ENCODE measurements at places on chromosomes 12 and 14.

- DNase-seq = no peak
Observed at GRCh38 chr14:71913342-71913741, 18.9 kb upstream of the RGS6 start.

DNA sequence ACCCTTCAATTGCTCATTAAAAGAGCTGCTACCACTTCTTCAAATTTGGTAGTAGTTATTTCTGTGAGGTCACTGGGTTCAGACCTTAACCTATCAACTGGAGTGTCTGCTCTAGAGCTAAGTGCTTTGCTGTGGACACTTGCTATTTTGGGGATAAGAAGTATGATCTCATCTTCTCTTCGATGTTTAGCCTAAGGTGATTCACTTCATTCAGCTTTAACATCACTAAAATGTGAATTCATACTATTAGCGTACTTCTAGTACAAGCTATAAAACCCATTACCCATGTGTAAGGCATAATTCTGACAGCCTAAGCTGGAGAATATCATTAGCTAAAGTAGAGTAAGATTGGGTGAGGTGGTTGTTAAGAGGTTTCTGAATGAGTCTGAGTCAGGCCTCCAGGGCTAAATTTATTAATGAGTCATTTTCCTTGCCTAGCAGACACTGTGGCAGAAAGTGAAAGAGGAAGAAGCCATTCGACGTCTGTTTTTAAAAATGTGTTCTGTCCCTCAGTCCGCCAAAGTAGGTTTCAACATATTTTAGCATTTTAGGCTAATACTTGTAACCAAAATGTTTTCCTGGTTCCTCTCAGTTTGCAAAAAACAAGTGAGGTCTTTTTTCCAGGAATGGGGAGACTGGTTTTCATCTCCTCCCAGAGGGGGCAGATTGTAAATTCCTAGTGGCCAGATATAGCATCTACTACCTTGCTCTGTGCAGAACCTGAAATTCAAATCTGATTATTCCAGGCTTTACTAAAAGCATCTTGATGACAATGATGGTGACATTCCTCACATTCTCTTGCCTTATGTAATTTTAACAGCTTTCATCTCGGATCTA, 103.6 kb downstream of the SSPN start:
- no peak for DNase-seq

- no peak for DNase-seq
Observed at GRCh38 chr14:68041876-68042354, 222.3 kb downstream of the RAD51B start.

DNA sequence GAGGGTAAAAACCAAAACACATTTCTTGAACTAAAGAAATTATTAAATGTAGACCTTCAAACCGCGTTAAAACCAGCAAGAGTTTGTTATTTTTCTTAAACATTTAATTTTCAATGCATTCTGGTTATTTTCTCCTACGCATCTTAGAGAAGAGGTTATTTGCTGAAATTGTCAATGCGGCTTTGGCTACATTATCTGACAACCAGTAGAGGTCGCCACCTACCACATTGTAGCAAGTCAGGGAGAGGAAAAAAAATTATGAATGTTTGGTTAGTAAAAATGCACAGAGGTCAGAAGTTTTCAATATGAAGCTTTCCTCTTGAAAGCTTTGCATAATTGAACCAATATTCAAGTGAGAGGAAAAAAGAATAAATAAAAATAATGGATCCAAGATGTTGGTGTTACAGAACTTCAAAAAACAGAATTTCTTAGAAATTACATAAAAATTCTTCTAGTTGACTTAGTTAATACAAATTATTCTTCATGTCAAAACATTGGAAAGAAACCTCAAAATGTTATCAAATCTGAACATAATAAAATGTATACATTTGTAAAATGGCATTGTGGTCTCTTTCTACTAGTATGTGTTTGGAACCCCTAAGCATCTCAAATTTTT, 159.4 kb upstream of the TMTC2 start:
- no peak for DNase-seq

DNA sequence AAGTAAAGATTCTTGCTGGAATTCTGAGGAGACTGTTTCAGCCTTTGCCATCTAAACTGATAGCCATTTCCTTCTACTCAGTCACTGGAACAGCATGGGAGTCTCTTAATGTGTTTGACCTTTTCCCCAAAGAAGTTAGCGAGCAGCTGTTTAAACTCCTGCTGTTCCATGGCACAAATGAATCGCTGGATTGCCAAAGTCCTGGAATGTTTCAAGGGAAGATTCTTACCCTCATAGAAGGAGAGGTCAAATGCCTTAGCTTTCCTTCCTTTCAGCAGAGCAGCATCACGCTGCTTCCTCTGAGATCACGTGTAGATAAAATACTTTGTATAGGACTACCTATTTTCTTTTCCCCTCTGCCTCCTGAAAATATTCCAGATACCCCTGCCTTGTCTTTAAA, 10.5 kb upstream of the NR2C1 start:
- DNase-seq = no peak

DNA sequence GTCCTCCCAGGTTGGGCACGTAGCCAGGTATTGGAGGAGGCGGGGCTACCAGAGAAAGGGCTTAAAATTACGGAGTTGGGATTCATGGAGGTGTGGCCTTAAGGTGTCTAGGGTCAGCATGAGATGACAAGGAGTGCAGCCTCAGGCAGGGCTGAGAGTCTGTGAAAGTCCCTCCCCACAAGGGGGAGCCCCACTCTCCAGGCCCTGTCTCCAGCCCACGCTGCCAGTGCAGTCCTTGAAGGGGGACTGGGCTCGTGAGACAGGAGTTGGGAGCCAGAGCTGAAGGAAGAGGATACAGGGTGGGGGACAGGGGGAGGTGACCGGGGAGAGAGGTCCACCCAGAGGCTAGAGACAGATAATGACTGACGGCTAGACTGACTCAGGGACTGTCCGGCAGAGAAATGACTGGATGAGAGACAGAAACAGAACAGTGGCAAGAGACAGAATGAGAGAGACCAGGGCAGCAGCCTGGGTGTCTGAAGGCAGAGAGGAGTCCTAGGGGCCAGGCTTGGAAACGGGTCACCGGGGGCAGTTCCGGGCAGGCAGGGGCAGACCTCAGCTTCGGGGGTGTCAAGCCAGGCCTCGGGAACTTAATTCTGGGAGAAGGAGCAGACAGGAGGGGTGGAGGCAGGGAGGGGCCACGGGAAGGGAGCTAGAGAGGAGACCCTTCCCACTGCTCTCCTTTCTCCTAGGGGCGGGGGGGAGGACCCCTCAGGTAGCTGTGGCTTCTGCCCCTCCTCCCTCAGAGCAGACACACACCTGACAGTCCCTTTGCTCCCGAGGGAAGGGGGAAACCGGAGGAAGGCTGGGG, 970 bp downstream of the CDH24 start:
- peak; percentile 67 for DNase-seq

DNA sequence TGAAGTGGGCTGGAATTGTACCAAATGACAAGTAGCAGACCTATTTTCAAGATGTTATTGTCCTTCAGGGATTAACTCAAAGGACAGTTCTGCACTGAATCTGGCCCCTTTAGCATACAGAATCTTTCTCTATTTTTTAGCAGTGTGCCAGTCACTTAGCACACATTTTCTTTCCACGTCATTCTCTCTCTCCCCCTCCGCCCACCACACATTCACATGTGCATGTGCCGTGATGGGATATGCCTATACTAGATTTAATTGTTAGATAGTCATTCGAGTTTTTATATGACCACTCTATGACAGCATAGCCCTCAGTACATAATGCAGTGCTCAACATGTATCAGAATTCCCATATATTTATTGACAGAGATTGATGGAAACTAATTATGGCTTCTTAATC, 129.1 kb downstream of the KCNC2 start:
- no peak for DNase-seq

GRCh38 chr14:96631621-96632362, 129.6 kb downstream of the PAPOLA start:
- no peak for DNase-seq

DNA sequence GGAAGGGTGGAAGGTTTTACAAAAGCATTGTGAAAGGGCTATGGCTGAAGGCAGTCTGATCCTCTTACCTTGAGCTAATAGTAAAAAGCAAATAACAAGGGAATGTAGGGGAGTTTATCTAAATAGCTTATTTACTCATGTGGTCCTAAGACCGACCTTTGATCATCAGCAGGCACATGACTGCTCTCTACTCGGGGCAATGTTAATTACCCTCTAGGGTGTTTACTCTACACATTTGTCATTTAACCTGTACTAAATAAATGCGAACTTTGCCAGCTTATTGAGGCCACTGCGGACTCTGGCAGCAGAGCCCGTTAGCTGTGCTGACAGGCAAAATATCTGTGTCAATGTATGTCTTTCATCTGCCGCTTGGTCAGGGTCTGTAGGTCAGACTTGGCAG, 768.3 kb upstream of the ATXN7L3B start:
- no peak for DNase-seq

DNA sequence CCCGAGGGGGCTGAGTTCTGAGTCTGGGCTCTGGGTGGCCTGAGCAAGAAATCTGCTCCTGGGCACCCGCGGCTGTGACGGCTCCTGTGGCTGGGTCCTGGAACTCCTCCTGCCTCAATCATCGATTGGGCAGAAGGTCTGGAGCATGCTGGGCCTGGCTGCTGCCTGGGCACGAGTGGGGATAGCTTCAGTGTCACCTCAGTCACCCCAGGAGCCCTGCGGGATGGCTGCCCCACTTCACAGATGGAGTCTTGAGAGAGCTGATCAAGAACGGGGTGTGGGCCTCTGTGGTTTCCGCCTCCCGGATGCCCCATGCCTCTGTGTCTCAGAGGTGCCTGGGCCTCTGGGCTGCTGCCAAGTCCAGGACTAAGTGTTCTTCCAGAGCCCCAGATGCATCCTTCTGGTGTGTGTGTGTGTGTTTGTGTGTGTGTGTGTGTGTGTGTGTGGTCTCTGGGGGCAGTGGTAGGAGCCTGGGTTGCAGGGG, 185.6 kb upstream of the C14orf180 start:
- DNase-seq = peak; percentile 33

- DNase-seq = no peak
Observed at GRCh38 chr12:45522227-45522626, 207.3 kb upstream of the ARID2 start.
